ENCODE measurements at places on chromosomes 6 and 20.

DNA sequence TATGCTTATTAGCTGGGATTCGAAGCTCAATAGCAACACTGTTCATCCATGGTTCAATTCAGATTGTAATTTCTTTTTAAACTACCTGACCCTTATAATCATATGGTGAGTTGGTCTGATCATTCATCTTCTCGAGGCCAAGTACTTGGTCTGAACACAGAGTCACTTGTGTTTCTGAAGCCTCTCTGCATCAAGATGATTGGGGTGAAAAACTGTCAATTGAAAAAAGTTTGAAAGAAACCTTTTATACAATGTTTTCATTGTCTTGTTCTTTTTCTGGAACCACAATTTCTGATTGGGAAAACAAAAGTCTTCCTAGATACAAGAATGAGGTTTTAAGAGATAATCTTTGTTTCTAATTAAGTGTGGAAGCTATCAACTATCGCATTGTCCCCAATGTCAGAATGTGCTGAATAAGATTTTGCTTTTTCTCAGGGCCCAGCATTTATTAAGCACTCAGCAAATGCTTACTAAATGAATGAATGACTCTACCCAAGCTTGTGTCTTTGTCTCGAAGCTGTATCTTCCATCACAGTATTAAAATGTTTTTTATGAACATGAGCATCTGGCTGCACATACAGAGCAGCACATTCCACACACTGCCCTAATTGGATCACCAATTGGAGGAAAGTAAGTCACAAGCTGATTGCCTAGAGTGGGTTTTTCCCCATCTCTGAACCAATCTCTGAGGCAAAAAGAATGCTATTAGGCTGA is 45.0 kb upstream of the MOXD1 start:
- DNase-seq: no peak

- no peak for DNase-seq
Measured at GRCh38 chr6:106116125-106116832, 30.1 kb downstream of the PRDM1 start.

GRCh38 chr20:56213321-56213720 is 35.2 kb upstream of the MC3R start:
- no peak for DNase-seq

DNA sequence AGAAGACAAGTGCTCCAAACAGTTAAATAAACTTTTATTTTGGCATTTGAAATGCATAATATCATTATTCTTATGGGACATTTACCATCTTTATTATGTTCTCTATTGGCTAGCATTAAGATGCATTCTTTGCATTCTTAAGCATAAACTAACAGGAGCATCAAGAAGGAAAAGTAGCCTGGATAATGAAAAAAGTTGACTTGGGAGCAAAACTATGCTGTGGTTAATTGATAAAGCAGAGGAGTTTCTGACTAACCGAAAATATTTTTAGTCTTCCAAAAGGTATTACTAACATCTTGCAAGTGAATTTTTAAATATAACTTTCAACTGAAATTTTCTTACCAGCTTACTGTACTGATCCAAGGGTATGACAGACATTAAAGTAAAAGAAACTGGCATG is 140.3 kb downstream of the FLRT3 start:
- DNase-seq: no peak

DNA sequence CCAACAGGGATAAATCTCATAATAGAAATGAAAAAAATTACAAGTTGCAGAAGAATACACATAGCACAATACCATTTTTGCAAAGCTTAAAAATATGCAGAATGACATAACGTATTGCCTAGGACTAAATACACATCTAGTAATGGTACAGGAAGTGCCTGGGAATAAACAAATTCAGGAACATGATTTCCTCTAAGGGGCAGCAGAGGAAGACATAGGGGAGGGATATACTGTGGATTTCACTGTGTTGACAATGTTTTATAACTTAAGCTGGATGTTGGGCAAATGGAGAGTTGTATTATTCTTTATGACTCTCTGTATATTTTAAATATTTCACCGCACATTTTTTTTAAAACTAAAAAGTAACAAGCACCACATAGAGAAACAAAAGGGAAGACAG is 5.6 kb upstream of the GLO1 start:
- DNase-seq: no peak

DNA sequence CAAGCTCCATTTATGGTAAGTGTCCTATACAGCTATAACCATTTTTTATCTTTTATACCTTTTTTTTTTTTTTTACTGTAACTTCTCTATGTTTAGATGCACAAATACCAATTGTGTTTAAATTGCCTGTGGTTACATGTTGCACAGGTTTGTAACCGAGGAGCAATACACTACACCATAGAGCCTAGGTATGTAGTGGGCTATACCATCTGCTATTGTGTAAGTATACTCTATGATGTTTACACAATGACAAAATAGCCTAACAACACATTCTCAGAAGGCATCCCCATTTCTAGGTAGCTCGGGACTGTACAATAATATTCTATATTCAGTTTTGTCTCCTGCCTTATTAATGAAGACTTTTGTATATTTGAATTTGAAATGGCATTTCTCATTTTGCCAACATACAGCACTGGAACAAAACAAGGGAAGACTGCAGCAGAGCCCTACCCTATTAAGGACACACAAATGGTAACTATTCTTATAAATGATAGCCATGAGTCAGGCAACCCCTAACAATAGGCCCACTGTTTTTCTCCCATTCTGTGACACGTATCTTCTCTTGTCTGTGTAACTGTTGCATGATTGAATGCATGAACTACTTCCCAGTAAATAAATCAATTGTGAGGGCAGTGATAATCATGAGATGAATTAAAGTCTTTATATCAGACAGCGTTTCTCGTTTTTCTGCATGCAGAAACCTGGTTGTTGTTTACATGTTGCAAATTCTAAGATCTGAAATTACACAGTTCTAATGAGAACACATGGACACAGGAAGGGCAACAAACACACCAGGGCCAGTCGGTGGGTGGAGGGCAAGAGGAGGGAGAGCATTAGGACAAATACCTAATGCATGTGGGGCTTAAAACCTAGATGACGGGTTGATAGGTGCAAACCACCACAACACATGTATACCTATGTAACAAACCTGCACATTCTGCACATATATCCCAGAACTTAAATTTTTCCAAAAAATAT is 173.9 kb downstream of the EPM2A start:
- DNase-seq: no peak

DNA sequence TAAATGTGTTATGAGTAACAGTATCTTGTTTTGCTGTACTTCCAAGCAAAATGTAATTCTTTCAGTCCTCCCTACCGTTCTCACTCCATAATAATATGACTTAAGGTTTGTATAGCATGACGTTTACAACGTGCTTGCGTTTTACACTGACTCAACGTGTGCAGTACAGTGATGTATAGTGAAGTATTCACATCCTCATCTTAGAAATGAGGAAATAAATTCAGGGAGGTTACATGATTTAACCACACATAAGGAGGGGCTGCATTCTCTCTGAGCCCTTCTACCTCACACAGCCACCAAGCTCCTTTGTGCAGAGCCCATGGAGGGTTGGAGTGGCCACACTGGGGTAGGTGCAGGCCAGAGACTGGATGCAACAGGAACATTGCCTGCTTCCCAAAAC is 164.5 kb downstream of the MTHFD1L start:
- DNase-seq: no peak
